ENCODE measurements at places on chromosomes 6 and 20. TPM values are rescaled to one million over a fixed set of nuclear protein-coding genes. Genes with fewer than 3 reads are reported as not detected.

DNA sequence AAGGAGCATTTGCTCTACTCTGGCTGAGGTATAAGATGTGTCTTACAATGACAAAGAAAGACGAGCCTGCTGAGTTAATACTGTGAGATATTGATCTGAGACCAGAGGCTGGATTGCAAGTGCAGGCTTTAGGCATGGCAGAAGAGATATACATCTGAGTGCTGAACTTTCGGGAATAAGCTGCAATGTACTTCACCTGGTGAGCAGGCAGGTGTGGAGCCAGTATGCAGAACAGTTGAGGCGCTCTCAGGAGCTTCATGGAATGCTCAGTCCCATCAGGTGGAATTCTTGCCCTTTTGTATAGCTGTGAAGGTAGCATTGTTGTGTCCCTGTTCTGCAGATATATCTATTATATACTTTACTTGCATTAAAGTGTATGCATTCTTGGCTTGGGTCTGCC is 179.3 kb upstream of the RIMS1 start:
- no peaks in the 10 kb centered on the region for H3K4me1 ChIP-seq
- no peak for DNase-seq
- no peaks in the 10 kb centered on the region for H3K27me3 ChIP-seq
- H3K27ac ChIP-seq, result no peak overlapping the region

Gene LY86
- total RNA-seq, result not detected

Gene PTCRA
- total RNA-seq, result not detected

Gene DYNLT2
- 1.6 TPM for total RNA-seq

Measured in H1 (cell line).